Nucleus accumbens (tissue), 56 donors: ENCODE measurements at places on chromosomes 12 and 14.
A peak's percentile ranks its signal among the peaks of the same experiment; 100 is the strongest.

- DNase-seq, result no peak
Measured at GRCh38 chr14:39784461-39784860, 352.2 kb upstream of the FBXO33 start.

DNA sequence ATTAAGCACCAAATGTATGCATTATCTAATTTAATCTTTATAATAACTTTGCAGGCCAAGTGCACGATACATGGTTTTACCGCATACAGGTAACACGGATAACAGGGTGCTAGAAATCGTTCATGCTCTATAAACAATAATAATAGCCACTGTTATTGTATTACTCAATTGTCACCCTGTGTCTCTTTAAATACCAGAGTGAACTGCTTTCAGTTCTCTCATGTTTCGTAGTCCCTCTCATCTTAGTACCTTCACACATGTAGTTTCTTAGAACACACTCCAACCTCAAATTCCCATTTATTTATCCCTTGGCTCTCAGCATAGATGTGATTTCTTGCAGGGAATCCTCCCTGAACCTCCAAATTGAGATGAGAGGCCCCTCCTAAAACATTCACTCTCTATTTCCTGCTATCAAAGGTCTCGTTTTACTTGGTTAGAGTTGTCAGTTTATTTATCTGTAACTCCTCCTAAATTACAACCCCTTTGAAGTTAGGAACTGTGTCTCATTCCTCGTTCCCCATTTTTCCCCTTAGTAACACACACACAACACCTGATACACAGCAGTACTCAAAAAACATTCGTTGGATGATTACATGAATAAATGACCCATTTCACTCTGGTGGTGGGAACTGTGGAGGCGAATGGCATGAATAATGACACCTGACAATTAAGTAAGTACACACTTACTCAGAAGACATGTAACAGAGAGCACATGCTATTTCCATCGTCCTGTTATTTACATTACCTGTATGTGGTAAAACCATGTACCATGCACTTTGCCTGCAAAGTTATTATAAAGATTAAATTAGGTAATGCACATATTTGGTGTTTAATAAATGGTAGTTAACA, 134.6 kb downstream of the BTG1 start:
- no peak for DNase-seq

DNA sequence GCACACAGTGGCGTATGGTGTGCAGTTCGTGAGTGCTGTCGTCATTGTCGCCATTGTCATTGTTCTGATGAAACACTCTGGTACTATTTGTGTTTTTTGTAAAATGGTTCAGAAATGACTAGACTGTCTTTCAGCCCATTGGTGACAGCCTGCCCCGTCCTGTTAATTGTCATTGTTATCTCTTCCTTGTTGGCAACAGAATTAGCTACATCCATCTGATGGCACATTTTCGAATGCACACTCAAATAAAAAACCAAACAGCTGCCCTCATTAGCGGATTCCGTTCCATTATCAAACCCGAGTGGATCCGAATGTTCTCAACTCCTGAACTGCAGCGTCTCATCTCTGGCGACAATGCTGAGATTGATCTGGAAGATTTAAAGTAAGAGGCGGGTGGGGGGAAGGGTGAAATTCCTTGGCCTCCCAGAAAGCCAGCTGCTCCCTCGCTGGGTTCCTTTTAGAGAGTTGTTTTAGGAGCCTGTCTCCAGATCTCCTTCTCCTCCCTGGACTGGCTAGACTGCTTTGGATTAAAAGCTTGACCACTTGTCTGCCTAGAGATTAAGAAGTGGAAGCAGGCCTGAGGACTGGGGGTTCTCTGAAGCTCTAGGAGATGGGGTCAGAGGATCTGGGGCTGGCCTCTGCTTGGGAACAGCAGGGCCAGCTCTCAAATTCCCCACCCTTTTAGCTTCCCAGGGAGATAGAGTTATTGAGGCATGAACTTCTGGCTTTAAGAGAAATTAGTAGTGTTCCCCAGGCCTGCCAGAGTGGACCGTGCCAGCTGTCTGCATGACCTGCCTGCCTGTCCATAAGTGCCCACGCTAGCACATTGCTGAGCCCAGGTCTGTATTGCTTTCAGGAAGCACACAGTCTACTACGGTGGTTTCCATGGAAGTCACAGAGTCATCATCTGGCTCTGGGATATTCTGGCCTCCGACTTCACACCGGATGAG, 43.3 kb downstream of the MMAB start:
- DNase-seq, result no peak

- no peak for DNase-seq
Measured at GRCh38 chr12:111418594-111418880, 12.8 kb downstream of the SH2B3 start.

GRCh38 chr12:120229071-120229486, 28.2 kb upstream of the RPLP0 start:
- no peak for DNase-seq

DNA sequence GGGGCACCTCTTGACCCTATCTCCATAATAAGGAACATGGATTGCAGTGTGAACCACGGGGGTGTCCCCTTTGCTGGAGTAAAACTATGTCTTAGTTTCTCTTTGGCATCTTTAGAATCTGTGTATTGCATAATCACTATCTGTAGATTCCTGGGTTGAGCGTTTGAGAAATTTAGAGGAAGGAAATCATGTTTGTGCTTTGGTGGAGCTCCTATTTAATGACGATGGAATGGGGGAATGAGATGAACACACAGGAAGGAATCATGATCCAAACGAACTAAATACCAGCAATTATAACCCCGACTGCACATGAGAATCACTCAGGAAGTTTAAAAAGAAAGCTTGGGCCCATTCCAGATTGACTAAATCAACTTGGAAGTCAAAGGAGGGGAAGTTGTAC, 1.3 kb upstream of the MYG1 start:
- no peak for DNase-seq

- no peak for DNase-seq
Measured at GRCh38 chr12:2165927-2166326, 113.1 kb downstream of the CACNA1C start.

GRCh38 chr12:131865180-131865875, 29.1 kb upstream of the ULK1 start:
- no peak for DNase-seq

DNA sequence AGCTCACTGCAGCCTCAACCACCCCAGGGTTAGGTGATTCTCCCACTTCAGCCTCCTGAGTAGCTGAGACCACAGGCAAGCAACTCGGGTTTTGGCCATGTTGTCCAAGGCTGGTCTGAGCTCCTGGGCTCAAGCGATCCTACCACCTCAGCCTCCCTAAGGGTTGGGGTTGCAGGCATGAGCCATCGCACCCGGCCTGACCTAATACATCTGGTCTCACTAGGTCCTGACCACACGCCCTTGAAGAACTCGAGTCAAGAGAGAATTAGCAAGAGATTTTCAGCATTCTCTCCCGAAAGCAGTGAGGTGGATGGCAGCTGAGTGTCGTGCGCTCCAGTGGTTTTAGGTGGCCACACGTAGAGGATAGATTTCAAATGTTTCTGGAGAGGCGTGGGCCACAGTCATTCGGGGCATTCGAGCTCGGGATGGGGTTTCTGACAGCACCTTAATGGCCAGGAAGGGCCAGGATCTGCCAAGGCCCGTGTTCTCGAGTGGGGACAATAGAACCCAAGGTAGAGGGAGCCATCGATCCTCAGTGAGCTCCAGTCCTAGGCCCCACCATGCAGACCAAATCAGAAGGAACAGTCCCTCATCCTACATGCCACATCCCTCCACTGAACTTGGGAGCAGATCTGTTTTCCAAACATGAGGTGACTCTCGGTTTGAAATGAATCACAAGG, 193.1 kb downstream of the ALG10 start:
- DNase-seq, result no peak

- DNase-seq, result no peak
Measured at GRCh38 chr12:52691076-52691840, 11.1 kb upstream of the KRT1 start.

DNA sequence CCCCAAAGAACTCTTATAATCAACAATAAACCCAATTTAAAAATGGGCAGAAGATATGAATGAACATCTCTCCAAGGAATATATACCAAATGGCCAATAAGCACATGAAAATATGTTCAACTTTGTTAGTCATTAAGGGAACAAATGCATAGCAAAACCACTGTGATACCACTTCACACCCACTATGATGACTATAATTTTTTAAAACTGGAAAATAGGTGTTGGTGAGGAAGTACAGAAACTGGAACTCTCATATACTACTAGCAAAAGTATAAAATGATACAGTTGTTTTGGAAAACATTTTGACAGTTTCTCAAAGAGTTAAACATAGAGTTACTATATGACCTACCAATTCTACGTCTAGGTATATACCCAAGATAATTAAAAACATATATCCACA, 9.4 kb upstream of the HEATR5A start:
- DNase-seq, result no peak

DNA sequence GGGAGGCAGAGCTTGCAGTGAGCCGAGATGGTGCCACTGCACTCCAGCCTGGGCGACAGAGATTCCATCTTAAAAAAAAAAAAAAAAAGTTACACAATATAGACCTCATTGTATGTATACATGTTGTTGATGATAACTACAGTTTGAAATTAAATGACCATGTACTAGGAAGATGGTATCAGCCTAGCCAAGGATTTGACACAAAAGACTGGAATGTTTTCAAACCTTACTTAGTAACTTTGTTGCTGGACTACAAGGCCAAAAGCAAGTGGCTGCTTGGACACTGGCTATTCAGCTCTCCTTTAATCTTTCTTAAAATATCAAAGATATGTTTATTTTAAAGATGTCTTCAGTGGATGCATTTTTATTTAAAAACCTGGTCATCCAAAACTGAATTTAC, 18.9 kb upstream of the NUDT4 start:
- DNase-seq, result no peak

- no peak for DNase-seq
Measured at GRCh38 chr12:18250313-18250916, 10.9 kb upstream of the PIK3C2G start.

GRCh38 chr12:52050116-52050757, 1.0 kb upstream of the NR4A1 start:
- DNase-seq, result no peak

DNA sequence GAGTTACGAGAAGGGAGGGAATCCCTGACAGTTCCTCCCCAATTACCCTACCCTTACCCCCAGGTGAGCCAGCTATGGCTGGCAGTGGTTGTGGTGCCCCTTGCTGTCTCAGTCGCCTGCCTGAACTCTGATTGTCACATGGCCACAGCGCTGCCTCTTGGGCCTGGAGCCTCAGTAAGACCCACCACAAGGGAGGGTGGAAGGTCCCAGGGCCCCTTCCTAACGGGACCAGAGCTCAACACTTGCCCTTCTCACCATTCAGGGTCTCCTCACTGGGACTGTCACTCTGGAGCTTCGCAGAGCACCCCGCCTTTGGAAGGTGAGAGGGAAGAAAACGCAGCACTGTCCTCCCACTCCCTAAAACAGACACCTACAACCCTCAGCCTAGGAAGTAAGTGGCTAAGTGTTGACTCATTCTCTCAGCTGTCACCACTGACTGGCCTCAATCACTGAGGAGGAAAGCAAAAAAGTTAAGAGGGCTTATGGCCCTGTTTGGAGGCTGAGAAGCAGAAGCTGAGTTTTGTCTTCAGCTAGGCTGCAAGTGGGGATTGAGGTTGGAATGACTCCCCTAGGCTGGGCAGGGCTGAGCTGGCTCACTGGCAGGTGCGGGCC, 1.0 kb downstream of the TMEM253 start:
- no peak for DNase-seq

GRCh38 chr14:68512088-68512487, 280.8 kb downstream of the ZFP36L1 start:
- DNase-seq, result no peak

- peak; percentile 27 for DNase-seq
Measured at GRCh38 chr12:76030341-76031080, 1.1 kb downstream of the PHLDA1 start.

- DNase-seq, result no peak
Measured at GRCh38 chr12:108804271-108804953, 53.0 kb downstream of the SSH1 start.

DNA sequence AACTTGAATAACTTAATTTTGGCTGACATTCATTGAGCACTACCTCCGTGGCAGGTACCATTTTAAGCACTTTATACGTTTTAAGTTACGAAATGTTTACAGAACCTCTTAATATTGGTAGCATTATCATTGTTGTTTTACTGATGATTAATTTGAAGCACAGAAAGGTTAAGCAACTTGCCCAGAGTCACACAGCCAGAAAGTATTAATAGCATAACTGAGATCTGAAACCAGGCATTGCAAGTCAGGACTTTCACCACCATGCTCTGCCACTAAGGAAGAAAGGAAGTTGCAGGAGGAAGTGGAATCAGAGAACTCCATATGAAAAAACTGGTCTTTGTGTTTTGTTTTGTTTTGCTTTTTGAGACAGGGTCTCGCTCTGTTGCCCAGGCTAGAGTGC, 28.2 kb upstream of the BCAT1 start:
- no peak for DNase-seq

GRCh38 chr14:67650694-67651093, 23.7 kb downstream of the VTI1B start:
- DNase-seq, result no peak

- DNase-seq, result no peak
Measured at GRCh38 chr14:68404652-68405183, 388.1 kb downstream of the ZFP36L1 start.

- DNase-seq, result peak; percentile 84
Measured at GRCh38 chr14:32329146-32329545, at the start of gene AKAP6. AKAP6 (plus strand) TSS chr14:32329298; CDS start chr14:32433494, 104,196 bp downstream.

DNA sequence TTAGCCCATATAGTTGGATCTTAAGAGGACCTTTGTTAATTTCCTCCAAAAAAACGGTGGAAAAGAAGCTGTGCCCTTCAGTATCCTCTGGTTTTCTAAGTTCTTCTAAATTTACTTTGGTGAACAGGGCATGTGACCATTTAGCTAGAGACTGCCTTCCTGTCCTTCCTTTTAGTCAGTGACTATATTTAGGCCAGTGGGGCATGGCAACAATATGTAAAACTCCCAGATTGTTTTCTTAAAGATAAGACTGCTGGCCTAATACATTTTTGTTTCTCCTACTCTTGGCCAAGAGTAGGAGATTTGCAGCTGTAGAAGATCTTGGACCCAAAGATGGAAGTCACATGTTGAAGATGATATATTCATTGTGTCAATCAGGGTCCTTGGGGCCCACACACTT, 325.1 kb upstream of the DCN start:
- no peak for DNase-seq

DNA sequence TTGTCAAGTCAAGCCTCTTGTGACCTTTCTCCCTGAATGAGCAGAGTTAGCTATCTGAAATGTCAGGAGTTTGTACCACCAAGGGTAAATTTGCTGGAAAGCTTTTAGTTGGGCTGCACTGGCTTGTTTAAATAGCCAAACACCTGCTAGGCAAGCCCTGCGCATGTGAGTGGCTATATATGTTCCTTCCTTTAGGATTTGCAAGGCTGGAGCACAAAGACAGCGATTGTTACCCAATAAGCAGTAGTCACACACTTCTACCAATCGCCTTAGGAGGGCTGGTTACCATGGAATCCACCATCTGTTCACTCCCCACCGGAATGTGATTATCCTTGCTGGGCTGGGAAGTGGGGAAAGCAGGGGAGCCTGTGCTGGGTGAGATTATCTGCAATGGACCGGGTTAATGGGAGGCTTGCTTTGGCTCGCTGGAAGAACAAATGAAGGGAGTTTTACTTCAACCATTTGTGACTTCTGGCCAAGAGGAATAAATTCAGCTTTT, 102.5 kb downstream of the FGD4 start:
- peak; percentile 21 for DNase-seq

- DNase-seq, result no peak
Measured at GRCh38 chr14:61034416-61035120, 53.5 kb downstream of the SLC38A6 start.
